Muscle of leg (tissue), 16 donors: ENCODE measurements at places on chromosomes 7 and 10.

GRCh38 chr7:42070068-42070467, 166.9 kb downstream of the GLI3 start:
- no peak for DNase-seq
- peaks cover 5% of the 10 kb centered on the region for H3K36me3 ChIP-seq
- H3K27me3 ChIP-seq = no peaks in the 10 kb centered on the region
- H3K4me1 ChIP-seq = peaks cover 2% of the 10 kb centered on the region
- no peak overlapping the region for H3K27ac ChIP-seq
- H3K4me3 ChIP-seq = no peak overlapping the region

DNA sequence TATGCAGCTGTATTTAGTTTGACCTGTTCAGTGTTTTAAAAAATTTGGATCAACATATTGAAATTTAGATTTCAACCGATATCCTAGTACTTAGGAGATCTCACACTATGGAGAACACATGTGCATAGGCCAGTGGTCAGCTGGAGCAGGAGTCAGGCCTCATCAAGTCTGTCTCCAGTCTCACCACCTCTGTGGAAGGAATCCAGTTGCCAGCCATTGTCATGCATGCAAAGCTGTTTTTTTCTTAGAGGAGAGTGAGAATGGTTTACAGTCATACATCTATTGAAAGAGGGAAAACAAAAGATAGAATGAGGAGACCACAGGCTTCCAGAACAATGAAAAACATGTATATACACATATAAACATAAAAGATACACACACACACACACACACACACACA, 7.6 kb upstream of the CLEC5A start:
- DNase-seq = no peak
- H3K4me1 ChIP-seq = no peaks in the 10 kb centered on the region
- H3K27ac ChIP-seq = no peak overlapping the region
- H3K4me3 ChIP-seq = no peak overlapping the region
- H3K36me3 ChIP-seq = no peaks in the 10 kb centered on the region

DNA sequence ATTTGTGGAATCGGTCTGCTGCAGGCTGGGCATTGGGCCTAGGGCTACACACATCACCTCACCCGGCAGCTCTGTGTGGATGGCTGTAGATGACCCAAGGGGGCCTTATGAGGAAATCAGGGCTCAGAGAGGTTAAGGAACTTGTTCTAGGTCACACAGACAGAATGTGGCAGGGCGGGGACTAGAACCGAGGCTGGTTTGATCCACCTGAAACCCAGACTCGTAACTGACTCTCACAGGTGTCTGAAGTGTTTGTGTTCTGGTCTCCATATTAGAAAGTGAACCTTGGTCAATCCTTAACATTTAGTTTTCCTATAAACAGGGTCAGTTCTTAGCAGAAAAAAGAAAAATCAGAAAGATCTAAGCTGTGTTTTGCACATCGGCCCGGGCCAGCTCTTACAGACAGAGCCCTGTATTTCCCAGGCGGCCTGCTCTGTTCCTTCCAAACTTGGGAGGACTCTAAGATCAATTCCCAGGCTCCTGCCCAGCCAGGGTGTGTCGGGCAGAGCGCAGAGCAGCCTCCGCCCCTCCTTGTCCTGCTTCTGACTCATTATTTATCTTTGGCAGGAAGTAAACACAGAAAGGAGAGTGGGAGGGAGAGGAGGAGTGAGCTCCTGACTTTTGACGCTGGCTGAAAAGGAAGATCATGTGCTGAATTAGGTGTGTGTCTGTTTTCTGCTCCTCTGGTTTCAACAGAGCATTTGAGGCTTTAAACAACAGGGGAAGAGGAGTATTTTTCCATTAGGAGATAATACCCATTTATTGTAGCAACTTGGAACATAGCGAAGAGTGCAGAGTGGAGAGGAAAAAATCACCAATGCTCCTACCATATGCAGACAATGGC, 74.1 kb downstream of the TACC2 start:
- peak; percentile 97 for DNase-seq
- no peaks in the 10 kb centered on the region for H3K27me3 ChIP-seq
- H3K36me3 ChIP-seq = no peaks in the 10 kb centered on the region
- no peak overlapping the region for H3K4me3 ChIP-seq

DNA sequence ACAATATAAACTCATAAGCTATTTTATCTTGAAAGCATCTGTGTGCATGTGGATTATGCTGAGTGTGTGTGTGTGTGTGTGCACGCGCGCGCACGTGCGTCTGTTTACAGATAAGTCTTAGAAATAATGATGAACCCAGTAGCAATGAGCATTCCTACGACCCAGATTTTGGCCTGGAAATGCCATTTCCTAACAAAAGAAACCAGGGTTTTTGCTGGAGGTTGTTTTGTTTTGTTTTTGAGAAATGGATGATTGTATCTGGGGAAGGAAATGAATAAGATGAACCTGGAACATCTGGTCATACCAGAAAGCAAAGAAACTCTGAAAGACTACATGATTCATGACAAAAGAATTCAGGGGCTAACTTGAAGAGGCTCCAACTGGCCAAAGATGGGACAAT, 22.1 kb upstream of the LMOD2 start:
- no peaks in the 10 kb centered on the region for H3K27me3 ChIP-seq
- no peak overlapping the region for H3K27ac ChIP-seq
- H3K4me3 ChIP-seq = no peak overlapping the region
- no peaks in the 10 kb centered on the region for H3K4me1 ChIP-seq
- no peak for DNase-seq

GRCh38 chr7:141042222-141043193, 27.8 kb upstream of the MRPS33 start:
- no peak overlapping the region for H3K4me3 ChIP-seq
- no peak for DNase-seq
- no peaks in the 10 kb centered on the region for H3K36me3 ChIP-seq
- H3K27ac ChIP-seq = no peak overlapping the region

GRCh38 chr10:89351412-89351779, 23.6 kb downstream of the IFIT3 start:
- no peaks in the 10 kb centered on the region for H3K27me3 ChIP-seq
- no peak overlapping the region for H3K4me3 ChIP-seq
- DNase-seq = peak; percentile 59
- H3K27ac ChIP-seq = peak overlapping the region; percentile 93

GRCh38 chr7:20191391-20191869, 25.8 kb downstream of the MACC1 start:
- H3K4me1 ChIP-seq = no peaks in the 10 kb centered on the region
- no peak overlapping the region for H3K4me3 ChIP-seq
- no peak overlapping the region for H3K27ac ChIP-seq
- no peaks in the 10 kb centered on the region for H3K36me3 ChIP-seq
- no peaks in the 10 kb centered on the region for H3K27me3 ChIP-seq
- DNase-seq = no peak

DNA sequence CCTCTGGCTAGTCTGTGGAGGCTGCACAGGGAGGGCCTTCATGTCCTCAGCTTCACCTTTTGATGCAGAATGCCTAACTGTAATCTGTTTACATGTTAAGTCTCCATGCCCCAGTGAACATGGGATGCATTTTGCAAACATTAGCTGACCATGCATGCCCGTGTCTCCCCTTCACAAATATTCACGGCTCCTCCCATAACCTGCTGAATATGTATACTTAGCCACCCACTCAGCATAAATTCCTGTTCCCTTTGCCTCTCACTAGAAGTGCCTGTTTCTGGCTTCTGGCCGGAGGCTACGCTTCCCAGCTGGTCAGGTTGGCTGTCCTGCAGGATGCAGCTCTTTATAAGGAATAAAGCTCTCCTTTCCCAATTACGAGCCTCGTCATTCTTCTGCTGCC, 552.7 kb downstream of the DNAJB6 start:
- no peak overlapping the region for H3K4me3 ChIP-seq
- H3K36me3 ChIP-seq = no peaks in the 10 kb centered on the region
- H3K4me1 ChIP-seq = no peaks in the 10 kb centered on the region
- H3K27me3 ChIP-seq = peaks cover 2% of the 10 kb centered on the region

DNA sequence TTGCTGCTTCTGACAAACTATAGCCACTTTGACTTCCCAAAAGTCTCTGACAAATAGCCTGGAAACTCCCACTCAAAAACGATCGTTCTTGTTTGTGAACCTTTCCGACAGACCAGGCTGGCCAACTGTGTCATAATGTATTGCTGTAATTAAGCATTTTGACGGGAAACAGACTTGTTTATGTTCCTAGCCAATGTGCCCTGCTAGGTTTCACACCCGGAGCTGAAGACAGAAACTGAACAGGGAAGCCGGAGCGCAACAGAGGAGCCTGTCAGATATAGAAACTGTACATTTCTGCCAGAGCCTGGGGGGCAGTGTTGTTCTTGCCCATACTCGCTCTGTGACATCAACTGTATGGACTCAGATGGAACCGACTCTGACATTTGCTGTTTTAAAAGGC, 55.3 kb upstream of the C7orf33 start:
- no peak overlapping the region for H3K4me3 ChIP-seq
- H3K27ac ChIP-seq = no peak overlapping the region
- peak; percentile 18 for DNase-seq
- no peaks in the 10 kb centered on the region for H3K36me3 ChIP-seq
- no peaks in the 10 kb centered on the region for H3K27me3 ChIP-seq

DNA sequence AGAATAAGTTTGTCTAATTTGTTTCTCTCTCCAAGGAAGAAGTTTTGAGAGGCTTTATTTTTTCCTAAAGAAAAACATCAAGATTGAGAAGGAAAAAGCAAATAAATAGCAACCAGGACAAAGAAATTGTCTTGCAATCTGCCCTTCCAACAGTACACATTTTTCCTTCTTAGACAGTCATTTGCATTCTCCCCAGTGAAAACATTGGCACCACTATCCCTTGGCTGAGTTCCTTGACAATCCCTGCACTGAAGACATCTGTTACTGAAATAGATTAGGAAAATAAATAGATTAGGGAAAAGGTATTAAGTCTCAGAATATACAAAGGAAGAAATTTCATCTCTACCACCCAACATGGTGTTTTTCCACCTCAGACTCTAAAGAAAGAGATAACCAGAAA, 12.2 kb upstream of the TMEM243 start:
- H3K4me1 ChIP-seq = peaks cover 11% of the 10 kb centered on the region
- DNase-seq = peak; percentile 80
- no peaks in the 10 kb centered on the region for H3K27me3 ChIP-seq

DNA sequence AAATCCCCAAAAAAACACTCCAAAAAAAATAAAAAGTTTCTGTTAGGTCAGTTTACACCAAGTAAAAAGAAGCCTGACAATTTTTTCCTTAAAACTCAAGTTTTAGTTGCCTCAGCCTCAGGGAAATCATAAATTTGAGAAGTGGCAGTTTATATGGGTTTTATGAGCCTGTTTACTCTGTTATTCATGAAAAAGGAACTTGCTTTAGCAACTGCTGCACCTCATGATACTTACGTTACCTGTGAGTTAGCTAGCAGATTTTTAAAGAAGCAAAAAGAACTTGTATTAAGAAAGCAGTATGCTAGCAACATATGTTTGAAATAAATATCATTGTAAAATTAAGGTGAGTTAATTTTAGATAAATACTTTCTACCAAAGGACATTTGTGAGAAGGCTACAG, 1264.5 kb upstream of the PHF14 start:
- no peaks in the 10 kb centered on the region for H3K27me3 ChIP-seq
- H3K4me3 ChIP-seq = no peak overlapping the region
- H3K27ac ChIP-seq = no peak overlapping the region
- H3K4me1 ChIP-seq = no peaks in the 10 kb centered on the region

DNA sequence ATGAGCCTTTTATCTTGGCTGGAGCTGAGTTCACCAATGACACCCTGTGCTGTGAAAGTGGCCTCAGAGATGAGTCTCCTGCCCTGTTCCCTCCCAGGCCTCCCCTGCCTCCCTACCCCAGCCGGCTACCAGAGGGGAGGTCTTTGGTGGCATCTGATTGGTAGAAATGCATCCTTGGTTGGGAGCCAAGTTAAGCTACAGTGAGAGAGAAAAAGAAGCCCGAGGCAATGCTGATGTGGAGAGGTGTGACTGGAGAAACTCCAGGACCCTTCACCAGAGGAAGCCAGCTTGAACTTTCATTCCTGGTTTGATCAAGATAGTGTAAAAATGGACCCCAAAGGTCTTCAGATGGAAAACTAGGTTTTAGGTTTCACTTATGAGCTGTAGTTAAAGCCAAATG, 191.1 kb upstream of the TCF7L2 start:
- no peak overlapping the region for H3K27ac ChIP-seq
- no peak overlapping the region for H3K4me3 ChIP-seq
- no peak for DNase-seq
- H3K4me1 ChIP-seq = peaks cover 2% of the 10 kb centered on the region
- no peaks in the 10 kb centered on the region for H3K36me3 ChIP-seq
